ENCODE measurements at places on chromosomes 12 and 14. TPM values are rescaled to one million over a fixed set of nuclear protein-coding genes. Genes with fewer than 3 reads are reported as not detected.

Gene PFDN5
- total RNA-seq, result 423 TPM

Gene SSPN
- total RNA-seq, result 3.7 TPM

Gene HIP1R
- total RNA-seq, result 70.0 TPM

Gene IGF1
- total RNA-seq, result 5.5 TPM

Gene RIPK3
- total RNA-seq, result 0.47 TPM

Gene TMEM119
- total RNA-seq, result 2.2 TPM

Gene EEA1
- 16.7 TPM for total RNA-seq

Gene HECTD4
- total RNA-seq, result 113 TPM

Gene CABP1
- 3.1 TPM for total RNA-seq

Gene CLEC9A
- total RNA-seq, result not detected

Gene WNT1
- total RNA-seq, result not detected

Gene TMEM233
- total RNA-seq, result not detected

Gene OR6C2
- not detected for total RNA-seq

Gene LAG3
- total RNA-seq, result not detected

Gene PLEKHH1
- total RNA-seq, result 5.5 TPM

Gene TAC3
- total RNA-seq, result 1.6 TPM

Gene TAS2R31
- total RNA-seq, result 25.0 TPM

Gene ITGA7
- total RNA-seq, result 6.2 TPM

Gene FAR2
- 62.2 TPM for total RNA-seq

Gene SERPINA12
- total RNA-seq, result not detected

Gene FAM186B
- not detected for total RNA-seq

Gene ATN1
- 9.2 TPM for total RNA-seq

Gene SMCO2
- total RNA-seq, result 0.78 TPM

Gene CFAP54
- 5.9 TPM for total RNA-seq

Gene ANKRD33
- total RNA-seq, result not detected

Gene CCER1
- not detected for total RNA-seq

Gene CISTR
- not detected for total RNA-seq

Gene ACSS3
- total RNA-seq, result 8.9 TPM

Gene AKAP3
- 2.7 TPM for total RNA-seq

Gene LIN52
- total RNA-seq, result 14.3 TPM

Gene BICD1
- total RNA-seq, result 52.1 TPM

Gene LBHD2
- total RNA-seq, result not detected

Gene TCL1B
- not detected for total RNA-seq
